ENCODE measurements at places on chromosomes 6 and 20. TPM values are rescaled to one million over a fixed set of nuclear protein-coding genes. Genes with fewer than 3 reads are reported as not detected.

The PPP1R16B gene
- total RNA-seq, result 89.9 TPM

The VSTM2L gene
- 1.5 TPM for total RNA-seq

The AVP gene
- not detected for total RNA-seq

The GPR63 gene
- total RNA-seq, result 3.8 TPM

The RCAN2 gene
- not detected for total RNA-seq

The SPATS1 gene
- not detected for total RNA-seq

The COX4I2 gene
- total RNA-seq, result not detected

The ULBP1 gene
- total RNA-seq, result not detected

The SOX18 gene
- 5.6 TPM for total RNA-seq

The ESR1 gene
- total RNA-seq, result not detected

The FAM209B gene
- 0.44 TPM for total RNA-seq

The C6orf141 gene
- not detected for total RNA-seq

The SLC22A7 gene
- total RNA-seq, result not detected

DNA sequence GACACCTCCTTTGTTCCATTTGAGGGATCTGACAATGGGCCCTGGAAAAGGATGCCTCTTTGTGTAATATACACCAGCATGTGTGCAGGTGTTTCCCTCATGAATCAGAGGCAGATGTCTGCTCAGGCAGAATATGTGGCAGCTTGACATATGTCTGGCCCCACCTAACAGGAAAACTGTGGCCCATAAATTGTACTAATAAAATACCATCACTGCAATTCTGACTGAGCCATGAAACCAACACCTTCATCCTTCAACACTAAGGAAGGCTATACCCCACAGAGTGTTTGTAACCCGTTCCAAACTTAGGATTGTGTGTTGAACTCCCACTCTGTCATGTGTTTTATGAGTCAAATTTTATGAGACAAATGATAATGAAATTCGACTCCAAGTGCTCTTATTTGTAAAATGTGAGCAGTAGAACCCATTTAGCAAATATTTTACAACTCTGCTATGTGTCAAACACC lies 22.7 kb downstream of the LAMA4 start:
- no peak overlapping the region for H3K27ac ChIP-seq
- no peaks in the 10 kb centered on the region for H3K27me3 ChIP-seq
- no peaks in the 10 kb centered on the region for H3K36me3 ChIP-seq
- no peaks in the 10 kb centered on the region for H3K4me1 ChIP-seq

DNA sequence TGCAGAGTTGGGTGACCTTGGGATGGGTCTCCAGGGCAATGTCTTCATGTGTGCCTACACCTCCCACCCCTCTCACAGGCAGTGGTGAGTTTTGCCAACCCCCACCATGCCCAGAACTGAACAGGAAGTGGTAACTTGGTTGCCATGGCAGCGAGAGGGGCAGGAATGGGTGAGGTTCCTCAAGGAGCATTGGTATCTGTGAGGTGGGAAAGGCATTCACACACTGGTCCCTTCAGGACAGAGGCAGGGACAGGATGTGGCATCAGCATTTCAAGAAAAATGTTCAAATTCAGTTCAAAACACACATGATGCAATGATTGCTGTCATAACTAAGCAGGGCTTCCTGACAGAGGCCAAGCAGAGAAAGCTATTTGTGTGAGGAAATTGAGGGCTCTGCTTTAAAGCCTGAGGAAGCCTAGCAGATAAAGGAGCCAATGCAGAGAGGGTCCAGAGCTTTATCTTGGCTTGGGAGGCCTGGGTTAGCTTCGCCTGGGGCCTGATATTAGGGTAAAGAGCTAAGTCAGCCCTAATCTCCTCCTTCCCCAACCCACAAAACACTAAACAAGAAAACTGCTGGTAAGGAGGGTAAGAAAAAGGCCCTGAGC lies 551 bp downstream of the TREML2 start:
- peak overlapping the region; percentile 37 for H3K4me3 ChIP-seq
- H3K27ac ChIP-seq, result peak overlapping the region; percentile 94
- no peaks in the 10 kb centered on the region for H3K27me3 ChIP-seq
- no peaks in the 10 kb centered on the region for H3K36me3 ChIP-seq

DNA sequence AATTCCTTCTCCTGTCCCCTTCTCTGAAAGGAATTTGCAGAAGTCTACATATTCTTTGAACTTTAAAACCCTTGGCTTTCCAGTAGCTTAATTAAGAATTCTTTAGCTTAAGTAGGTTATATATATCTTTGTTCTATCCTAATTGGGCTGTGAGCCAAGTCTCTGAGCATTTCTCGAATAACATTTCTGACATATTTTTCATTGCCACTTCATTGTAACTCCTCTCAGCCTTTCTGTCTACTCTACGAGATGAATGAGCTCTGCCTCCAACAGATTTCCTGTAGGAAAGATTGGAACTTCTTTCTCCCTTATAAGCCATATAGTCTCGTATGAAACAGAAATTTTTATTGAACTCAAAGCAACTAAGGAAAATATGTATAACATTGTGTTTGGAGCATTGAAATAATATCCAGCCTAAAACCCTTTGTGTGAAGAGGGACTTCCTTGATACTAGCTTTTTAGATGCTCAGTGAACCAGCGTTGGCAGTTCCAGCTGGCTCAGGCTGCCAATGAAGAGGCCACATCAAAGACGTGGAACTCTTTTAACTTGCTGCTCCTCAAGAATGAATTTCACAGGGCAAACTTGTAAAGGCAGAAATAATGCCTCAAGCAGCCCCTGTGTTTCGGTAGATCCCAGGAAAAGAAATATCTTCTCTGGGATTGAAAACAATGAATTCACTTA lies 87.7 kb upstream of the NOX3 start:
- no peaks in the 10 kb centered on the region for H3K4me1 ChIP-seq
- no peaks in the 10 kb centered on the region for H3K36me3 ChIP-seq
- no peak overlapping the region for H3K27ac ChIP-seq
- no peak overlapping the region for H3K4me3 ChIP-seq
- no peak for DNase-seq
- no peaks in the 10 kb centered on the region for H3K27me3 ChIP-seq

GRCh38 chr6:56727097-56727850 lies 84.6 kb upstream of the DST start:
- H3K4me1 ChIP-seq, result peaks cover 13% of the 10 kb centered on the region
- H3K27me3 ChIP-seq, result no peaks in the 10 kb centered on the region
- H3K36me3 ChIP-seq, result no peaks in the 10 kb centered on the region
- no peak for DNase-seq
- H3K4me3 ChIP-seq, result no peak overlapping the region

- H3K36me3 ChIP-seq, result no peaks in the 10 kb centered on the region
- no peaks in the 10 kb centered on the region for H3K27me3 ChIP-seq
- H3K4me3 ChIP-seq, result no peak overlapping the region
- no peak for DNase-seq
- H3K4me1 ChIP-seq, result no peaks in the 10 kb centered on the region
These were observed 32.1 kb downstream of the C6orf141 start for GRCh38 chr6:49582529-49582928.

DNA sequence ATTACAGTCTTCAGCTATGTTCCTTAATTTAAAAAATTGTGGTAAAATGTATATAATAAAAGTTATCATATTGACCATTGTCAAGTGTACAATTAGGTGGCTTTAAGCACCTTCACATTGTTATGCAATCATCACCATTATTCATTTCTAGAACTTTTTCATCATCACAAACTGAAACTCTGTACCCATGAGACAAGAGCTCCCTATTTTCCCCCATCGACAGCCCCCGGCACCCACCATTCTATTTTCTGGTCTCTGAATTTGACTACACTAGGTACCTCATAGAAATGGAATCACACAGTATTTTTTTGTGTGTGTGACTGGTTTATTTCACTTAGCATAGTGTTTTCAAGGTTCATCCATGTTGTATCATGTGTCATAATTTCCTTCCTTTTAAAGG lies 39.7 kb upstream of the FYN start:
- no peak overlapping the region for H3K4me3 ChIP-seq
- H3K36me3 ChIP-seq, result no peaks in the 10 kb centered on the region
- no peak overlapping the region for H3K27ac ChIP-seq
- H3K27me3 ChIP-seq, result no peaks in the 10 kb centered on the region

GRCh38 chr6:19834858-19835257 lies 2.3 kb upstream of the ID4 start:
- no peaks in the 10 kb centered on the region for H3K4me1 ChIP-seq
- no peak for DNase-seq
- no peaks in the 10 kb centered on the region for H3K27me3 ChIP-seq

- DNase-seq, result no peak
- H3K27me3 ChIP-seq, result no peaks in the 10 kb centered on the region
- H3K36me3 ChIP-seq, result no peaks in the 10 kb centered on the region
- no peaks in the 10 kb centered on the region for H3K4me1 ChIP-seq
These were observed 152.1 kb downstream of the SAMD5 start for GRCh38 chr6:147660334-147661311.

- peak; percentile 41 for DNase-seq
- no peak overlapping the region for H3K27ac ChIP-seq
- no peak overlapping the region for H3K4me3 ChIP-seq
- no peaks in the 10 kb centered on the region for H3K27me3 ChIP-seq
- no peaks in the 10 kb centered on the region for H3K36me3 ChIP-seq
These were observed 49.3 kb upstream of the SCAF8 start for GRCh38 chr6:154683756-154684523.

- no peaks in the 10 kb centered on the region for H3K4me1 ChIP-seq
- H3K36me3 ChIP-seq, result no peaks in the 10 kb centered on the region
- no peak for DNase-seq
- no peak overlapping the region for H3K4me3 ChIP-seq
- no peak overlapping the region for H3K27ac ChIP-seq
These were observed 27.3 kb upstream of the TSPYL1 start for GRCh38 chr6:116307001-116307400.

GRCh38 chr6:138572885-138573284 lies 73.6 kb upstream of the NHSL1 start:
- no peak for DNase-seq
- no peak overlapping the region for H3K4me3 ChIP-seq
- H3K27me3 ChIP-seq, result peaks cover 2% of the 10 kb centered on the region
- no peaks in the 10 kb centered on the region for H3K4me1 ChIP-seq
- no peak overlapping the region for H3K27ac ChIP-seq
- no peaks in the 10 kb centered on the region for H3K36me3 ChIP-seq

GRCh38 chr6:48996461-48997119 lies 466.5 kb downstream of the MMUT start:
- no peaks in the 10 kb centered on the region for H3K4me1 ChIP-seq
- H3K27me3 ChIP-seq, result no peaks in the 10 kb centered on the region
- H3K36me3 ChIP-seq, result no peaks in the 10 kb centered on the region
- H3K4me3 ChIP-seq, result no peak overlapping the region
- H3K27ac ChIP-seq, result no peak overlapping the region

DNA sequence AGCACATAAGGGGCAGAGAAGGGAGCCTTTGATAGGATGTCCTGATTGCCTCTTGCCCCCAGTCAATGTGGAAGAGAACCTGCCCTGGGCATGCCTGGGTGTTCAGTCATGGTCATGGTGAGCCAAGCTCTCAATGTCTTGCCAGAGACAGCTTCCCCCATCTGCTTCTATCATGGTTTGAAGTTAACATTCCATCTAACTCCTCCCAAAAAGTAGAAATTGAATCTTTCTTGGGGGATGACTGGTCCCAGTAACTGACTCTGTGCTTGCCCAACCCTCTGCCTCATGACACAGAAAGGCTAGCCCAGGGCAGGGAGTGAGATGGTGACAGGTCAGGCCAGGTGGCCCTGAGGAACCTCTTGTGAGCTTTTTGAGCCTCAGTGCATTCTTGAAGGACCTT lies 60.1 kb downstream of the ADTRP start:
- peaks cover 20% of the 10 kb centered on the region for H3K4me1 ChIP-seq
- no peaks in the 10 kb centered on the region for H3K36me3 ChIP-seq
- no peak overlapping the region for H3K4me3 ChIP-seq
- no peaks in the 10 kb centered on the region for H3K27me3 ChIP-seq
- no peak overlapping the region for H3K27ac ChIP-seq

DNA sequence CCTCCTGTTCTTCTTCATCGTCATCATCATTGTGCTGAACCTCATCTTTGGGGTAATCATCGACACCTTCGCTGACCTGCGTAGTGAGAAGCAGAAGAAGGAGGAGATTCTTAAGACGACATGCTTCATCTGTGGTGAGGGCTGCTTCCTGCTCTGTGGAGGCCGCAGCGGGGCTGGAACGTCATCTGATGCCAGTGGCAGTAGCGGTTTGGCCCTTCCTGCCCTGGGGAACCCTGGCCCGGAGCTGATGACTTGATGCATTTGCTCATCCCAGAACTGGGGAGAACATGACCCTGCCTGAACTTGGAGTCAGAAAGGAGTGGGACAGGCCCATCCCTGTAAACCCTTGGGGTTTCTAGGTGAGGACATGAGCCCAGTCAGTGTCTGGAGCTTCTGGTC lies 18.7 kb downstream of the UQCC2 start:
- no peak for DNase-seq
- no peak overlapping the region for H3K4me3 ChIP-seq
- no peak overlapping the region for H3K27ac ChIP-seq
- no peaks in the 10 kb centered on the region for H3K27me3 ChIP-seq
- peaks cover 29% of the 10 kb centered on the region for H3K4me1 ChIP-seq

GRCh38 chr6:20924911-20925543 lies 390.8 kb downstream of the CDKAL1 start:
- no peaks in the 10 kb centered on the region for H3K4me1 ChIP-seq
- H3K36me3 ChIP-seq, result no peaks in the 10 kb centered on the region
- no peak overlapping the region for H3K27ac ChIP-seq

DNA sequence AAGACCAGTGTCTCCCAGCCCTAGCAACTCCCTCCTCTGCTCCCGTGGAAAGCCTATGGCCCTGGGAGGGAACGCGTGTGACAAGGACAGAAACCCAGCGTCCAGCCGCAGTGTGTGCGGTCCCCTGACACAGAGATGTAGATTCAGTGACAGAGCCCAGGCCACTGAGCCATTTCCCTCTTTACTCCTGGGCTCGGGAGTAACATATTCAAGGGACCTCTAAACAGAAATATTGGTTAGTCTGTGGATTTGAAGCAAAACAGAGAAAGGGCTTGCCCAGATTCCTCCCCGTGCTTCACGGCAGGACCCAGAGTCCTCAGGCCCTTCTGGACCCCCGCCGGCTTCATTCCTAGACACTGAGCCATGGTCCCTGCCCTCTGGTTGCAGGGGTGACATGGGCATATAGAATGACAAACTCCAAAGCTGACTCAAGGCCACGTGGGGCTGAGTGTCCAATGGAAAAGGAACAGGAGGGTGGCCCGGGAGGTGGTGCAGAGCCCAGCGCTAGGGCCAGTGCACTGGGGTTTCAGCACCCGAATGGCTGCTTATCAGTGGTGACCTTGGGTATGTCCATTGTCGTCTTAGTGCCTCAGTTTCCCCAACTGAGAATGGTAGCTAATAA lies 248.2 kb downstream of the QKI start:
- no peaks in the 10 kb centered on the region for H3K27me3 ChIP-seq
- H3K4me3 ChIP-seq, result no peak overlapping the region
- H3K27ac ChIP-seq, result no peak overlapping the region

- no peaks in the 10 kb centered on the region for H3K27me3 ChIP-seq
- H3K4me3 ChIP-seq, result no peak overlapping the region
- H3K4me1 ChIP-seq, result no peaks in the 10 kb centered on the region
- no peaks in the 10 kb centered on the region for H3K36me3 ChIP-seq
- H3K27ac ChIP-seq, result no peak overlapping the region
These were observed 416.9 kb downstream of the FRK start for GRCh38 chr6:115643762-115644161.

- no peak for DNase-seq
- H3K36me3 ChIP-seq, result no peaks in the 10 kb centered on the region
- no peaks in the 10 kb centered on the region for H3K4me1 ChIP-seq
- H3K27ac ChIP-seq, result no peak overlapping the region
- no peaks in the 10 kb centered on the region for H3K27me3 ChIP-seq
These were observed 295.6 kb upstream of the PLN start for GRCh38 chr6:118252474-118252873.

GRCh38 chr6:16907991-16908390 lies 146.7 kb upstream of the ATXN1 start:
- no peaks in the 10 kb centered on the region for H3K4me1 ChIP-seq
- no peak for DNase-seq
- H3K4me3 ChIP-seq, result no peak overlapping the region
- no peaks in the 10 kb centered on the region for H3K27me3 ChIP-seq
- H3K27ac ChIP-seq, result no peak overlapping the region

Data from GM12878 (cell line).